Activated CD8-positive, alpha-beta memory T cell treated with anti-CD3 and anti-CD28 coated beads for 4 hours (primary cell): ENCODE measurements at places on chromosomes 6 and 20.

DNA sequence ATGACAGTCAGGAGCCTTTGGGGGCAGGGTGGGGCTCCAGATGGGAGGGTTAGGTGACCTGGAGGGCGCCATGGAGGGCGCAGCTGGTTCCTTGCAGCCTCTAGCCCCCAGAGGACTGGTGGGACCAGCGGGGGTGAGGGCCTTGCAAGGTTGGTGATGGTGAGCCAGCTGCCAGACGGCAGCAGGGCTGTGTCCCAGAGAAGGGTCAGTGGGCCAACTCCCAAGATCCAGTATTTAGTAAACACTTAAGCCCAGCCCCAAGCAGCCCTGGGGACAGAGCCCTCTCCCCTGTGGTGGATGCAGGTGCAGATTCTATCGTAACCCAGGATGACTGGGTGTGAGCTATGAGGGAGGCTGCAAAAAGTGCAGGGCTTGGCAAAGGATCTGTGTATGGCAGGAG lies 201.5 kb upstream of the RNF24 start:
- DNase-seq = no peak

DNA sequence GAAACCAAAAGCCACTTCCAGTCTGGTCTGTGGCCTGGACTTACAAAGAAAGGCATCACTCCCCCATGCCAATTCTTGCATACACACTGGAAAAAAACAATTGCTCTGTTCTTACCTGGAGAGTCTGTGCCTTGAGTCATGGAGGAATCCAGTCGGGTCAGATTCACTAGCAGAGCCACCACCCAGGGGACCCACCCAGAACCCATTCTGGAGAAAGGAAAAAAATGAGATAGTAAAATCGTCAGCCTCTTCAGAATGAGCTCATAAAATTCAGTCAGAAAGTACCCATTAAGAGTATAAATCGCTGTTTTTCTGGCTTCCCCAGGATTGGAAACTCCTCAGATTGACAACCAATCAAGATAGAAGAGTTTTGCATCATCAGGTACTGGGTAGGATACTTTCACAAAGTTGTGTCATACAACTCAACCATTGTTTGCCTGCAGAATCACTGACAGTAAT lies at the start of gene HLA-DOB:
Gene HLA-DOB, minus strand, starts transcription at position 257 of the 459 bp plus-strand sequence. Its CDS starts 51 bp downstream, at position 206.
- DNase-seq = no peak

- no peak for DNase-seq
Measured at GRCh38 chr6:136782021-136782770, 10.1 kb downstream of the MAP3K5 start.

DNA sequence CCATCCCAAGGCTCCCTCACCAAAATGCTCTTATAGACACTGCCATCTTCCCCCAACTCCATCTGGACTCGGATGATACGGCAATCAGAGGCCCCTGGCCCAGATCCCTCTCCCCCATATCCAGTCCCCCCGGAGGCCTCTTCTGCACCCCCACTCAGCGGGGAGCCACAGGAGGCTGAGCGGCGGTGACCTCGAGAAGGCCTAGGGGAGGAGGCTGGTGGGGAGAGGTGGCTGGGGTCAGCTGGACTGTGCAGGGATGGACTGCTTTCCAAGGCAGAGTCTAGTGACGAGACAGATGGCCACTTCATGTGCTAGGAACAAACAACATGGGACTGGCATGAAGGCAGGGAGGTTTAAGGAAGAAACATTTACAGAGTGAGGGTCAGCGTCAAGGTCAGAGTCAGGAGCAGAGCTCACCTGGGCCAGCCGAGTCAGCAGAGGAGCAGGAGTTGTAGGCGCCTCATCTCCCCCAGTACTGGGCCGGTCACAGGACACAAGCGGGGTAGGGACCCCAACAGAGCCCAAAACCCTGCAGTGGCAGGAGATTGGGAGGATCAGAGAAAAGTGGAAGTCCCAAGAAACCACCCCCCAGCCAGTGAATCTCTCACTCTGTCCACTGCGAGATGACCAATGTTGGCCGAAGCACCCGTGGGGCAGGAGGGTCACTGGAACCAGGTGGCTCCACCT lies 3.7 kb downstream of the PFDN6 start:
- no peak for DNase-seq

DNA sequence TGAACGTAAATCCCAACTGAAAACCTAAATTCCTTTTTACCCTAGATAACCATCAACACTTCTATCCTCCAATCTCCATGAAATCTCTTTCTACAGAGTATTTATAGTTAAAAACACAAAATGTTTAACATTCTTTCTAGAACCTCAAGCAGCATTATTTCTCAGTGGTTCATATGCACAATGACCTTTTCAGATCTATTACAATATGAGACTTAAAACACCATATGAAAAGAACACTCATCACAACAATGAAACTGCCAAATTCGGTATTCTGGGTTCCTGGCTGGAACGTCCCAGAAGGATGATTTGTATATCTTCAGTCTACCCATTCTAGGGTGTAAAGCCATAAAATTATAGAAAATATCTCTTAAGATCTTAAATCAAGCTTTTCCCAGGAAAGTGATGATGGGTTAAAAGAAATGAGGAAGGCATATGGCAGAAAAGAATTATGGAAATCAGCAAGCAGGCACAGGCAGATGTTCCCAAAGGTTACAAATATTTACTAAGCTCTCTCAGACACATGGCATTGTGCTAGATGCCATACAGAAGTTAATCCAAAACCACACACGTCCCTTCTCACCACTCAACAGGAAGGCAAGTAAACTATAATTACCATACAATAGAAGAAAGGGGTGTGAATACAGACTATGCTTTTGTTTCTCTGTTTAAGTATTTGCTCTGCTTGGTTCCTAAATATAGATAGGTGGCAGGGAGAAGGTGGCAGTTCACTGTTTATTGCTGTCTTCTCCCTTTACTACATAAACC lies 118.0 kb downstream of the CHD6 start:
- no peak for DNase-seq

DNA sequence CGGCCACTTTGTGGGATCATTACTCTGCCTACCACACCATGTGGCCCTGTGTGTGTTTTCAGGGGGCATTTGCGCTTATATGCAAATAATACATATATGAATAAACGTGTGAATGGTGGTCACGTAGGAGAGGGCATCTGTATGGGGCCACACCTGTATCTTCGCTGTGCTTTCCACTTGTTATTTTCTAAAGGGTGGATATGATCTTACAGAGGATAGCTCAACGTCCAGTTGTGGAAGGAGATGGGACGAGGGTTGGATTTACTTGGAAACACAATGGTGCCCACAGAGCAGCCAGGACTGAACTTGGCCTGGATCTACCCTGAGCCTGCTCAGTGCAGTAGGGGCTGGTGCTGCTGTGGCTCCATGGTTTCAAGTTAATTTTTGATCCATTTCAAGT lies 93.3 kb downstream of the YTHDF1 start:
- no peak for DNase-seq

GRCh38 chr20:22063753-22064152 lies 358.3 kb downstream of the PAX1 start:
- no peak for DNase-seq

- DNase-seq = no peak
Measured at GRCh38 chr20:35776513-35777101, 4.8 kb downstream of the PHF20 start.

GRCh38 chr6:35034411-35035191 lies 106.5 kb downstream of the TCP11 start:
- DNase-seq = no peak

DNA sequence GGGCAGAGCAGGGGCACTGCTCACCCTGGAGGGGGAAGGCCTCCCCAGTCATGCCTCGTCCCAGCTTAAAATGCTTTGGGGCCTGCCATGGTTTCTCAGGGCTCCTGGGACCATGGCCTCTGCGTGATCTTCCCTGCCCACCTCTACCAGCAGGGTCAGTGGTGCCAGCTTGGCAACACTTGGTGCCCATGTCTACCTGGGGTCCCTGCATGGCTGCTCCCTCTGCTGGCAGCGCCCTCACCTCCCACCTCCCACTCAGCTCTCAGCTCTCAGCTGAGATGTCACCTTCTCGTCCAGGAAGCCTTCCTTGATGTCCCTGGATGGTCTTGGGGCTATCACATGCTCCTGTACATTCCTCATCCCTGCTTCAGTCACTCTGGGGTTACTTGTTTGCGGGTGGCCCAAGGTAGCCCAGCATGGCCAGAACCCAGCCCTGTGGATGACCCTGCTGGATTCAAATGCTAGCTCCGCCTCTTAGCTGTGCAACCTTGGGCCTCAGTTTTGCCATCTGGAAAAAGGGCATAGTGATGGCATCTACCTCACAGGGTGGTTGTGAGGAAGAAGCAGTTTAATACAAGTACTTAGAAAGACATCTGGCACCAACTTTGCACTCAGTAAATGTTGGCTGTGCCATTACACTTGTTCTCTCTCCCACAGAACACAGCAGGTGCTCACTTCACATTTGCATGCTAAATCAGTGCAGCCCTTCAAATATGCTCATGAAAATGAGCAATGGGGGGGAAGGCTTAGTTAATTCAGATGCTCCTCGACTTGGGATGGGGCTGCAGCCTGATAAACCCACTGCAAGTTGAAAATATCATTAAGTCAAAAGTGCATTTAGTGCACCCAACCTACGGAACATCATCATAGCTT lies 53.5 kb upstream of the PTPN1 start:
- DNase-seq = no peak

- no peak for DNase-seq
Measured at GRCh38 chr20:37941992-37942391, 39.1 kb downstream of the VSTM2L start.

GRCh38 chr6:107539849-107540464 lies 50.0 kb downstream of the SOBP start:
- no peak for DNase-seq

GRCh38 chr6:142395266-142395665 lies 93.5 kb downstream of the ADGRG6 start:
- no peak for DNase-seq

- no peak for DNase-seq
Measured at GRCh38 chr6:132364306-132365074, 36.8 kb downstream of the MOXD1 start.

DNA sequence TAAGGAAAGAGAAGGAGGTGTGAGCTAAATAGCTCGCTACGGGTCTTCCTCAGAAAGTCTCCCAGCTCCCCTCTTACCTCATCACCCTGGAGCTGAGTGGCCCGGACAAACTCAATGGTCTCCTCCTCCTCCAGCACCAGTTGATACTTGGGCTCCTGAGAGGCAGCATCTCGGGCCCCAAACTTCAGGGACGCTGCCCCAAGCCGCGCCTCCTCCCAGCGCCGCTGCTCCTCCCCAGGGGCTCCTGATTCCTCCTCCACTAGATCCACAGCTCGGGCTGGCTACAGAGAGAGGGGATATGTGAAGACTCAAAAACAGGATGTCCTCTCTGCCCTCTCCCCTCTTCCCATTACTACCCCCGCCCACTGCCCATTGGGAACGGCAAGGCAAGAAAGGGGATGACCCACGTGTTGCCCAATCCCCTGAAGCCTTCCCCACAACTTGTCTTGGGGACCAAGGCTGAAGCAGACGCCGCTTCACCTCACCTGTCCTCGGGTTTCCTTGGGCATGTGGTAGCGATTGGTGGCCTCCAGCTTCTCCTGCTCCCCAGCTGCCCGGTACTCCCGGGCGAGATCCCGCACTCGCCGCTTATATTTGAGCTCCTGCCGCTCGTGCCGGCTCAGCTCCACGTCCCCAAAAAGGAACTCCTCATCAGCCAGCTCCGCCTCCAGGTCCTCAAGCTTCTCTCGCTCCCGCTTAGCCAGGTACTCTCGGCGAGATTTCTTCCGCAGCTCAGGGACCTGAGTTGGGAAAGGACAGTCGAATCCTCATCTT lies 7.6 kb downstream of the DHX16 start:
- DNase-seq = no peak

DNA sequence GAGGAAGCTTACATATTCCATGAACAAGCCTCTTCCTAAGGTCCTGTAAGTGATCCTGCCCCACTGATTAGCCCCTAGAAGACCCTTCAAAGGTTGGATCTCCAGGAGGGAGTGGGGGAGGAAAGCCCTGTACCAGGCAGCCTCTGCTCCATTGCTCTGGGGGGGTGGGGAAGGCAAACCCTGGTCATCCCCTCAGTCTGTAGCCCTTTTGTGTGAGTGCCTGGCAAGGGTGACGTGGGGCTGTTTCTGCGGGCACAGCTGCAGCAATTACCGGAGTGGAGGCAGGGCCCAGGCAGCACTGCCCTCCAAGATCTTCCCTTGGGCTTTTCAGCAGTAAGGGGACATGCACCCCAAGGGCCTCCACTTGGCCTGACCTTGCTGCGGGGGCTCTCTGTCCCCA lies at the start of gene MOG:
Gene MOG, plus strand, starts transcription at position 295 of the 400 bp plus-strand sequence. CDS start 118 bp downstream, outside the sequence.
- no peak for DNase-seq

GRCh38 chr20:3255728-3256127 lies 16.7 kb upstream of the SLC4A11 start:
- DNase-seq = no peak

GRCh38 chr6:132199343-132199742 lies 201.9 kb downstream of the MOXD1 start:
- DNase-seq = no peak

DNA sequence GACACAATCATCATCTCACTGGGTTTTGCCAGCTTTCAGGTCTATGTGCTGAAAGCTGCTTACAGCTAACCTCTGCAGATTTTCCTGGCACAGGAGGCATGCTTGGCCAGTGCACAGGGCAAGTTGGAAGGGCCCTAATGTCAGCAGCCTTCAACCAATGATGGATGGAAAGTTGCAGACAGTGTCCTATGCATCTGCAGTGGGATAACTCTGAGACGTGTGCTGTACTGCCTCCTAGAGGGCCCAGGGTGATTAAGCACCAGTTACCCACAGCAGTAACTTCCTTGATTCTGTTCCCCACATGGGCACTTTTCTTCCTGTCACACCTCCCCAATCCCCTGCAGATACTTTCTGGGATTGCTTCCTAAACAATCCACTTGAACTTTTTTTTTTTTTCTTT lies 38.6 kb downstream of the OVOL2 start:
- DNase-seq = no peak

GRCh38 chr20:43492101-43492500 lies 15.4 kb upstream of the L3MBTL1 start:
- DNase-seq = no peak

DNA sequence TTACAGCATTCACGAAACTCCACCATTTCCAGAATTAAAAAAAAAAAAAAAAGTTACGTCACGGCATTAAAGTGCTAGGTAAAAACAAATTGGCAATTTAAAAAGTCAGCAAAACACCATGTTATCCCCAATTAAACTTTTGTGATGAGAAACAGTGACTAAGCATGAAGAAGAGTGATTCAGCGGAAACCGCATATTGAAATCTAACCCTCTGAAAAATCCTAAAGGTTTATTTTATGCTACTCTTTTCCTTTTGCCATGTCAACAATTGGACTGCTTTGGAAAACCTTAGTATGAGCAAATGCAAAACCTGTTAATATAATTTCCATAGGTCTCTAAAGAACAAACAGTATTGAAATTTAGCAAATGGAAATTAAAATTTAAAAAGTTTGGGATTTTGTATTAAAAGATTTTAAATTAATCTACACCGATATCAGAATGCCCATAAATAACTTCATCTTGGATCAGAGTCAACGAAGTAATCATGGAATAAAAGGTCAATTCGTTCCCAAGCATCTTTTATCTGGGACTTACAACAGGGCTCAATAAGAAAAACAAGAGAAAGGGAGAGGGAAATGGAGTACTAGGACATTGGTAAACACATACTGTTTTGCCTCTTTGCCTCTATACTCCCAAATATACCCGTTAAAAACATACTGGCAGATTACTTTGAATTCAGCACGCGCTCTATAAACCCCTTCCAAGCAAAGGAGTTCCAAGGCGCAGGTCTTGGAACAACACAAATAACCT lies 1.1 kb downstream of the FBXO30 start:
- no peak for DNase-seq
